ENCODE measurements at places on chromosomes 1 and 21.

DNA sequence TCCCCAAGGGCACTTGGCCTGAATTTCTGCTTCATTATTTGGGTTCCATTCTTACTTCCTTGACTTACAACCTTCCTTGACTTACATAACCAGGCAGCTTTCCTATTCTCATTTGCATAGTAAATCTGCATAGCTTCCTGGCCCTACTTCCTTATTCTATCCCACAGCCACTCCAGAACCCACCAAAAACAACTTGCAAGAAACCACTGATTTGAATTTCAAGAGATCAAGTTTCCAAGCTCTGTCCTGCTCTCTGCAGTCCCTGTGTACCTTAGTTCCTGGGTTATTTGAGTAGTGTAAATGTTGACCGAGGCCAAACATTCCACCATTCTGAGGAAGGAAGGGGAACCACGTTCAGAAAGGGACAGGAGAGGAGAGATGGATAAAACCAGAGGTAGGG, 603.3 kb downstream of the PTPRC start:
- DNase-seq = no peak

DNA sequence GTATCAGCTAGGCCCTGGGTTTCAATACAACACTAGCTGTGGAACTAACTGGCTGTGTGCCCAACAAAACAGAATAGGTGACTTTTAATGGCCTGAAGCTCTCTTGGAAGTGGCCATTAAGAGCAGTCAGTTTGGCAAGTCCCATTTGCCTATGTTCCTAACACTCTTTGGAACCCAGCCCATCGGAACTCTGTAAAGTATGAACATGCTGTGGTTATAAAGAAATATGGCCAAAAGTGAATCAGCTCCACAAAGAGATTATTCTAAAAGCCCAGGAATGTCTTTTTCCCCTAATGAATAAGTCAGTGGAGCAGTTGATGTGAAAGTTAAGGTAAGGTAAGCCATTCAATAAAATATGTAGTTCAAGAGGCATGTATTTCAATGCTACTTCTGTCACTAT, 223.7 kb upstream of the ADAMTS5 start:
- no peak for DNase-seq

GRCh38 chr1:204564835-204565234, 48.6 kb downstream of the MDM4 start:
- no peak for DNase-seq

GRCh38 chr1:32592943-32593342, 53.7 kb downstream of the ZBTB8A start:
- no peak for DNase-seq

DNA sequence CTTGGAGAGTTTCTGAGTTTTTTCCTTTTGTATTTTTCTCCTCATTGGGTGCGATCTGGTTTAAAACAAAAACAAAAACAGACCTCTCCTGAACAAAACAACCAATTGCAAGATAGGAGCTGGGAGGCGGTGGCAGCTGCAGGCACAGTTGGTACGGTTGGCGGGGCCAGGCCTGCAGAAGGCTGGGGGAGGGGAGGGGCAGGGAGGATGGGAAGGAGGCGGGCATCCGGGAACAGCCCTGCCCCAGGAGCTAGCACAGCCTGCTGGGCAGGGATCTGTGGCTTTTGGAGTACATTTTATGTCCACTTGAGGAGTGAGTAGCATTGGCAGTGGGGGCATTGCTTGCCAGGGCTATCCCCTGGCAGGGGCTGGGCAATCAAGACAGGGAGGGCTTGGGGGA, 5.2 kb downstream of the CAPN9 start:
- DNase-seq = no peak

DNA sequence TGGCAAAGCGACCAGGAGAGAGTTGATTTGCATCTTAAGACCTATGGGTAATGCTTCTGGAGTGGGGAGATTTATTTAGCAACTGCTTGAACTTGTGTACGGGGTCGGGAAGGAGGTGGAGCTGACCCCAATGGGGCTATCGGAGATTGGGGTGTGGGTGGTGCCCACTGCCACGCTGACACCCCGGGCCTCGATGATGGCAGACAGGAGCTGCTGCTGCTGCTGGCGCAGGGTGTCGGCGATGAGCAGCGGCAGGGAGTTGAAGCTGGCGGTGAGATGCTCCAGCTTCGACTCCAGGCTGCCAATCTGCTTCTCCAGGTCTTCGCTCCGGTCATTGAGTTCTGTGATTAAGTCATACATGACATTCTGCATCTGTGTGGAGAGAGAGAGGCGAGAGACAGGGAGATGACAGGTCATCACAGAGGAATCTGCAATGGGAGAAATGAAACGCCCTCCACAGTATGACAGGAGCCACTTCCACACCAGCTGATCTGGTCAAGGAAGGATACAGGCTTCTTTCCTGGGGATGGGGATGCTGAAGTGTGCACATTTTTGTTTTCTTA, 100.0 kb upstream of the ADAR start:
- no peak for DNase-seq

DNA sequence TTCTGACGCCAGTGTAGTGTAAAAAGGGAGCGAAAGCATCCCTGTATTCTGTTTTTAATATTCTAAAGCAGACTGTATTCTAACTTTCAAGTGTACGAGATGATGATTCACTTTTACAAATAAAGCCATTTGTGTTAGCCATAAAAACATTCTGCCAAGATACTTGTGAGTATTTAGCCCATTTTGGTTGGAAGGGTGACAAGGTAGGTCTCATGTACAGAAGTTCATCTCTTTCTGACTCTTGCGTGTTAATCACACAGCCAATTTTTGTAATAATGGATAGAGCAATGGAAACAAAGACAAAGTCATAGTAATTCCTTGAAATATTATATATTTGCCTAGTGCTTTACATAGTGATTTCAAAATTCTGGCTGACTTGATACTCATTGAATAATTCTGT, 125.3 kb upstream of the GREM2 start:
- DNase-seq = no peak

DNA sequence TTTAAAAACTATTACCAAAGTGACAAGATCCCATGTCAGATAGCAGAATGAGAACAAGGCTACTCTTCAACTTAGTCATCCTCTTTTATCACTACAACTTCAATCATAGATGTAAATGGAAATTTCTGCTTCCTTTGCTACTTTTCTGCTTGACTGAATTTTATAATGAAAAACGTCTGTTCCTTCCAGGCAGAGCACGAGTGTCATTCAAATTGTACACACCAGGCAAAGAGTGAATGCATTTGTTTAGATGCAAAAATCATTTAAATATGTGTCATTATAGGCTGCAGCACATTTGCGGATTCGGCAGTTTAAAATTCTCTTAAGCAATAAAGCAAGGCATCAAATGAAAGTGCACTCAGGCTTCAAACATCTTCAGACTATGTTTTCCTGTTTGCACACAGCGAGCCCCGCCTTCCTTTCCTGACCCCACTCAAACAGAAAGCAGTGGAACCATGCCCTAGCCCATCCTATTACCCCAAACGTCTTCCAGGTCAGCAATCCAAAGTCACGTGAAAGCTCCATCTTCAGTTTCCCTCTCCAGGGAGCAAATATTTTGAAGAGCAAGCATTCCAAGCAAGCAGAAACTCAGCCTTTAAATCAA, 99.6 kb downstream of the APP start:
- DNase-seq = no peak

- DNase-seq = no peak
Measured at GRCh38 chr1:228210712-228211530, 3.1 kb downstream of the OBSCN start.

- DNase-seq = no peak
Measured at GRCh38 chr1:18343581-18343980, 137.1 kb upstream of the KLHDC7A start.

- no peak for DNase-seq
Measured at GRCh38 chr1:43522431-43522775, 8.3 kb upstream of the PTPRF start.

GRCh38 chr1:219434285-219434922, 178.5 kb downstream of the ZC3H11B start:
- no peak for DNase-seq

DNA sequence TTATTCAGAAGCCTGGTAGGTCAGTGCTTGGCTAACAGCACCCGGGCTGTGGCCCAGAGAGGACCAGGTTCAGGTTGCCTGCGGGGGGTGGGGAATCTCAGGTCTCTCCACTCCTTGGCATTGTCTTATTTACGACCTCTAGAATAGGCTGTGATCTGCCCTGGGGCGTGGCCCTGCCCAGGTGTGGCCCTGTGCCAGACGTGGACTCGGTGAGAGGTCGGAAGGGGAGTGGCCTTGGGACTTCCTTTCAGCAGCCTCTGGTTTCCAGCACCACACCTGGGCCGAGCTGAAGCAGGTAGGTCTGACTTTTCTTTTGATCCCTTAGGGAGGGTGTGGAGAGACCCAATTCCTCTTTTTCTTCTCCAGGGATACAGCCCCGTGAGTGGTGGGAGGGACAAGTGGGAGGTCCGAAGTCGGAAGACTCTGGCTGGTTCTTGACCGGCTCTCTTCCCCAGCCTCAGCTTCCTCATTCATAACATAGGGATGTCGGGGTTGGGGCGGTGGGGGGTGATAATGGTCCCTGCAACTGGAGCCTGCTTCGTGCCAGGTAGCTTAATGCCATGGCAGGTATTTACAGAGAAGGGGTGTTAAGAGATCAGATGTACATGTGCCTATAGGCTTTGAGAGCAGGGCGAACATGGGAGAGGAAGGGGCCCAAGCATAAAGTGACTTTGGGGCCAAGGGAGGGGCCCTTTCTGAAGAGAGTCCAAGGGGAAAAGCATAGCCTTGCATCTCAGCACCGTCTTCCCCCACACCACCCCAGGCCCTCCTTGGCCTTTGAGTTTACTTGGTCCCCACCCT, 16.5 kb downstream of the ACOT11 start:
- DNase-seq = no peak

GRCh38 chr1:178485541-178485981, 11.2 kb downstream of the CLEC20A start:
- no peak for DNase-seq

DNA sequence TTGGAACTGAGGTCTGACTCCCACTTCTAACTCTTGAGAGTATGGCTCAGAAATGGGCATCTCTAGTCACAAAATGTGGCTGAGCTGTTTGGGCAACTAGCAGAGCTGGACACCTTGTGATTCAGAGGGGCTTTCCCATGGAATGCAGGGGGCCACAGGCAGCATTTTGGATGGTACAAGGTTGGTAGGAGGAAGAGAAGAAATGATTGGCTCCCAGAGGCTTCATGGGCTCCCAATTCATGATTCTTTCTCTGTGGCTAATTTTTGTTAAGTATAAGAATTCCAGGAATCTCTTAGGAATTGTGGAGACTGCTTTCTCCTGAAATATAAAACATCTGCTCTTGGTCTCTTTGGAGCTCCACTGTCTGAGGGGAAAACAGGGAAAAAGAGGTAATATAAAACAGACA, 49.7 kb downstream of the PBX1 start:
- DNase-seq = no peak

DNA sequence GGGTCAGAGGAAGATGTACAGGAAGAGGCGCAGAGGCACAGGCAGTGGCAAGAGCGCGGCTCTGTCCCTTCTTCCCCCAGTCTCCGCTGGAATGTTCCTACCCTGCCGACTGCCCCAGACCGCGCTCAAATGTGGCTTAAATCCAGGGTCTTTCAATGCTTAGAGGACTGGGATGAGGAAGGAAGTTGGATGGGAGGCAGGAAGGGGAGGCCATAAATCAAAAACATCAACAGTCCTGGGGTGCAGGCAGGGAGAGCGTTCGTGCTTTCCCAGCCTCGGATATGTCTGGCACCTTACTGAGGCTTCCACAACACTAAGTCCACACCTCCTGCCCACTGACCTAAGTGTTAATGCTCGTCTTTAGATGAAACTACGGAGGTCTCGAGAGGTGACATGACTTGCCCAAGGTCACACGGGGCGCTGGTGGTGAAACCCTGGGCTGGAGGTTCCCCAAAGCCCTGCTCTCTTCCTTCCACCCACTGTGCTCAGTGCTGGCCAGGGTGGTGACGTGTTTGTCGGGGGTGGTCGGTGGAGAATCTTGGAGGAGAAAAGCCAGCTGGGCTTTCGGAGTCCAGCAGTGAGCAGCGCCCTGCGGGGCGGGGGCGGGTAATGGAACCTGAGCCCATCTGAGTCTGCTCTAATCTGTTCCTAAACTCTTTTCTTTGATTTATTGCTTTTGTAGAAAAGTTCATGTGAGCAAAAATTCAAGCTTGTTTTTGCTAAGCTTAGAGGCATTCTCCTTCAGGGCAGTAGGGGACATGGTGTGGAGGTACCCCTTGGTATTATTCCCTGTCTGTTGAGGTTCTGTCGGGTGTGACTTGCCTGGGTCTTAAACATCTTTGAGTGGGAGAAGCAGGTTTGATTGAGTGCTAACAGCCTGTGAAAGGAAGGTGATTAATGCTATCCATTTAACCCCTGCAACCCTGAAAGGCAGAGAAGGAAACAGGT, 708 bp downstream of the CDA start:
- no peak for DNase-seq

DNA sequence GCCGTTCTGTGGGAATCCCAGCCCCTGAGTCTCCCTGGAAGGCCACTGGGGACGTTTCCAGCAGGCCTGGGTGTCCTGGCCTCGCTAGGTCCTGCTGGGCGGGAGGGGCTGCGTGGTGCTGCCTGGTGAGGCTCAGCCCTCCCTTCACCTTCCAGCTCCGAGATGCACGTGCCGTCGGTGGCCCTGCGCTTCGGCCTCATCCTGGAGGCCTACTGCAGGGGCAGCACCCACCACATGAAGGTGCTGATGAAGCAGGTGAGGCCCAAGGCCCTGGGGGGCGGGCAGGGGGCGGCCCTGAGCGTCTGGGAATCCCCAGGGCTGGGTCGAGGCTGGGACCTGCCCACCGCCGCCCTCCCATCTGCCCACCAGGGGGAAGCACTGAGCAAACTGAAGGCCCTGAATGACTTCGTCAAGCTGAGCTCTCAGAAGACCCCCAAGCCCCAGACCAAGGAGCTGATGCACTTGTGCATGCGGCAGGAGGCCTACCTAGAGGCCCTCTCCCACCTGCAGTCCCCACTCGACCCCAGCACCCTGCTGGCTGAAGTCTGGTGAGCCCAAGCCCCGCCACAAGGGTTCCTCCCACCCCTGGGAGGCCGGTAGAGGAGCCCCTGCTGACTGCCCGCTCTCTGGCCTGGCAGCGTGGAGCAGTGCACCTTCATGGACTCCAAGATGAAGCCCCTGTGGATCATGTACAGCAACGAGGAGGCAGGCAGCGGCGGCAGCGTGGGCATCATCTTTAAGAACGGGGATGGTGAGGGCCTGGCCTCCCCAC, 70.3 kb downstream of the PIK3CD start:
- peak; percentile 81 for DNase-seq

- DNase-seq = no peak
Measured at GRCh38 chr1:43841321-43842174, 92.1 kb upstream of the ARTN start.

- no peak for DNase-seq
Measured at GRCh38 chr1:95221306-95221705, 12.7 kb upstream of the RWDD3 start.

DNA sequence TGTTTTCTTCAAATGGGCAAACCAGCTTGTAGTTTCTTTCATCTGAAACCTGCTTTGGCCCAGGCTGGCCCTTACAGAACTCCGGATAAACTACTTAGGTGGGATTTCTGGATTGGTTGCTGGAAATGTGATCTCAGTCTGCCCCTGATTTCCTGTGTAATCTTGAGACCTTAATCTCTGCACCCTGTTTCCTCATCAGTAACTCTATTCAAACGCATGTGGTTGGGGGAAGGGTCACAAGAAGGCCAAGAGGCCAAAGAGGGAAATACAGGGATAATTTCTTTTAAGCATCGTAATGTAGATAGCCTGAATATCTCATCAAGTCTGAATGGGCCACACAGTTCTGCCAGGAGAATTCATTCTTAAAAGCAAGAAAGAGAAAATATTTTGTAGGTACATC, 483.6 kb downstream of the LTN1 start:
- DNase-seq = no peak

All from T-helper 9 cell (primary cell).